ENCODE measurements at places on chromosomes 1 and 21. TPM values are rescaled to one million over a fixed set of nuclear protein-coding genes. Genes with fewer than 3 reads are reported as not detected.

DNA sequence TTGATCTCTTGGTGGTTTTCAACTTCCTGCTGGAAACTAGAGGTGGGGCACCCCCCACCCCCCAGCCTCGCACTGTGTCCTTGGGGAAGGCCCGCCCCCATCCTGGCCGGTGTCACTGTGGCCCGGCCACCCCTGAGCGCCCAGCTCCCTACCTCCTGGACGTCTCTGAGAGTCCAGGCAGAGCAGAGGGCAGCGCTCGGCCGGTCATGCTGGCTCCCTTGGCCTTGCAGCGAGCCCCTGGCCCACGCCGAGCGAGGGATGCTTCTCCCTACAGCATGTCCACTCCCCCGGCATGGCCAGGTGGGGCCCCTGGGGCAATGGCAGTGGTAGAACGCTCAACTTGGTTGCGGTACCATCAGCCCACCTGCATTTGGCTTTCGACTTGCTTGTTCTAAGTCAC, 28.7 kb upstream of the TRAPPC10 start:
- no peak for DNase-seq

The DMBX1 gene
- 0.37 TPM for total RNA-seq

GRCh38 chr1:93533677-93534076, 85.8 kb downstream of the FNBP1L start:
- no peak for DNase-seq

The FCAMR gene
- total RNA-seq = not detected

GRCh38 chr21:27793901-27794300, 827.0 kb upstream of the ADAMTS5 start:
- DNase-seq = no peak

The HMGCS2 gene
- total RNA-seq = 0.87 TPM

DNA sequence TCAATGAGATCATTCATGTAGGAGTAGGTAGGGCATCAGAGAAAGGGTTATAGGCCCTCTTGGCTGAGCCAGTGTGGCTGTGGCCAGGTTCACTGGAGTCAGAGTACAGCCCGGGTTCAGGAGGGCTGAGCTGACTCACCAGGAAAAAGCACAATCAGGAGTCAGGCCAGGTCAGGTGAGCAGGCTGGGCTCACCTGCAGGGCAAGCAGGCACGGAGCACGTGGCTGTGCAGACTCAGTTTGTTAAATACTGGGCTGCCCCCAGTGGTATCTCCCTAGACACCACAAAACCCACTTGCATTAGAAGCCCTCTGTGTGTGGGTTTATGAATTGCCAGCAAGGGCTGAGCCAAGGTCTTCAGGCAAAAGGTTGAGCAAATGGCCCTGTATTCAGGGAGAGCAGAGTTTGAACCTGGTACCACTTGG, 122.1 kb upstream of the SERBP1 start:
- DNase-seq = no peak

DNA sequence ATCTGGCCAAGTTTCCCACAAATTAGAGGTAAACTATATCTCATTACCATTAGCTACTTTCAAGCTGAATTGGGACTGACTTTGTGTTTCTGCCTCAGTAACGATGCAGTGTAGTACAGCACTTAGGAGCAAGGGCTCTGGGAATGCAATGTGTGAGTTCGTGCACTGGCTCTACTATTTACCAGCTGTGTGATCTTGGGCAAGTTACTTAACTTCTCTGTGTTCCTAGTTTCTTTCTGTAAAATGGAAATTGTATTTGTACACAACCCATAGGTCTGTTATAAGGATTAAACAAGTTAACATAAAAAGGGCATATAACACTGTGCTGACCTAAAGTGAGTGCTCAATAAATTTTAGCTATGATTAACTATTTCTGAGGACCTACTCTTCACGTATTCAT, 65.0 kb upstream of the CSF1 start:
- no peak for DNase-seq

DNA sequence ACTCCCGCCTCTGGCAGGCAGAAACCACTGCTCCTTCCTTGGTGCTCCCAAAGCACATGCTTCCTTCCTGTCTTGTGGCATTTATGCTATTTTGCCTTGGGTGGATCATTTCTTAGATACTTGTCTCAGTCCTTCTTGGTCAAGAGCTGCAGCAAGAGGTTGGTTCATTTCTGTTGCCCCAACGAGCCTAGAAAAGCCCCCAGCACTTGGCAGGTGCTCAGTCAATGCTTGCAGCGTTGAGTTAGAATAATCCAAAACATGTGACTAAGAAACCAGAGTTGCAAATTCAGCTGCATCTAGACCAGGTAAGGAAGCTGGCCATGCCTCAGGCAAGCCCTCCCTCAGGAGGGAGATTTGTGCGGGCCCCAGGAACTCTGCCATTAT, 42.4 kb upstream of the TENT5C start:
- DNase-seq = no peak

GRCh38 chr1:157732755-157733154, 32.2 kb upstream of the FCRL3 start:
- DNase-seq = no peak

Measured in H4 (cell line).